Stimulated activated CD4-positive, alpha-beta T cell treated with anti-CD3 and anti-CD28 coated beads, Interleukin-15, amount 100 ng/mL, for 1 hour (primary cell): ENCODE measurements at places on chromosomes 12 and 14.

DNA sequence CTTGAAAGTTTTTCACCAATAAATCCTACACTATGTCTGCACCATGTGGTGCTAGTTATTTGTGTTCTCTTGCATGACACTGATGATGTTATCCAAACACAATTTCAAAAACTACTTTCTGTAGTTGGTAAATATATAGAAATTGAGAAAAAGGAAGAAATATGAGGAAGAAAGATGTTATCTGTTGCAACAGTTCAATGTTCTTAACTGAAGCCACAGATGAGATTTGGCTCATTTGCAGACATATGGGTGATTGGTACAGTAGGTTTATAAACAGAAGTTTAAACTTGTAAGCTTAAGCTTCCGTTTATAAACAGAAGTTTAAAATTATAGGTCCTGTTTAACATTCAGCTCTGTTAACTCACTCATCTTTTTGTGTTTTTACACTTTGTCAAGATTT is at the start of gene CLEC12A:
CLEC12A (plus strand) TSS at position 229 of the 400 bp plus-strand sequence. CDS start 188 bp downstream, outside the sequence.
- no peak for DNase-seq

- no peak for DNase-seq
Measured at GRCh38 chr14:24362241-24362960, 5.6 kb upstream of the NFATC4 start.

- DNase-seq = no peak
Measured at GRCh38 chr14:95993768-95994592, 45.2 kb upstream of the C14orf132 start.

DNA sequence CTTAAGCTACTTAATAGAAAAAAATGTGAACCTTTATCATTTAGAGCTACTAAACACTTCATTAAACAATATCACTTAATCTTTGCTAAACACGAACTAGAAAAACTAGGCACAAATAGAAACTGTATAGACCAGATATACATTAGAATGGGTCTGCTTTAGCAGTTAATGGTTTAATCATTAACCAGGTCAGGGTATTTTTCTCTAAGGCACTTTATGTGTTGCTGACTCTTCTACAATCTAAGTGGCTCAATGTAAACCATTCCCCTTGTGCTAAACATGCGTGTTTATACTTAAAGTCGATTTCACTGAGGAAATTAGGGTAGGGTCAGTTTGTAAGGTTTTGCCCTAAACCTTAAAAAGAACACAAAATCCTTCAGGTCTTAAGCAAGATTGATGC is 29.7 kb downstream of the TMCC3 start:
- DNase-seq = no peak

DNA sequence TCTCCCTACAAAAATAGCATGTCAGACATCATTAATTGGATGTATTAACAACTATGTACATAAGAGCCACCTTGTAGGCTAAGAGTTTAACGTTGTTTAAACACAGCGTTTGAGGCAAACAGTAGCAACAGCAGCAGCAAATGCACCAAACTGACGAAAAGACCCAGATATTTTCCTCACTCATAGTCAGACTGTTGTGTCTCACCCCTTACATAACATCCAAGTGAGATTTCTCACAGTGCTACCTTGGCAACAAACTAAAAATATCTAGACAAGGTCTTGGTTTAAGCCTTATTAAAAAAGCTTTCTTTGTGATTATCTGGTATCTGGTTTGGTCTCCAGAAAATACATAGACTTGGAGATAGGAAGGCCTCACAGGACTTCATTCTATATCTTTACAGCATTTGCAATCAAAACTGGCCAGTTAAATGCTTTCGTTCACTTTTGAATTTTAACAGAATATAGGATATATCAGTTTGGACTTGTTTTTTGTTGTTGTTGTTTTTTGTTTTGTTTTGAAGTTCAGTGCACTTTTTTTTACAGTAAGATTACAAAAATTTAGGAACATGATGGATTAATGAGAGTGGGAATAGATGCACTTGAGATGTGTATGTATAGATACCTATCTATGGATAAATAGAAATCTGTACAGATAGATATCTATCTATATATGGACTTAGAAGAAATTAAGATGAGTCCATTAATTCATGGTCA is 4.1 kb downstream of the BHLHE41 start:
- no peak for DNase-seq

DNA sequence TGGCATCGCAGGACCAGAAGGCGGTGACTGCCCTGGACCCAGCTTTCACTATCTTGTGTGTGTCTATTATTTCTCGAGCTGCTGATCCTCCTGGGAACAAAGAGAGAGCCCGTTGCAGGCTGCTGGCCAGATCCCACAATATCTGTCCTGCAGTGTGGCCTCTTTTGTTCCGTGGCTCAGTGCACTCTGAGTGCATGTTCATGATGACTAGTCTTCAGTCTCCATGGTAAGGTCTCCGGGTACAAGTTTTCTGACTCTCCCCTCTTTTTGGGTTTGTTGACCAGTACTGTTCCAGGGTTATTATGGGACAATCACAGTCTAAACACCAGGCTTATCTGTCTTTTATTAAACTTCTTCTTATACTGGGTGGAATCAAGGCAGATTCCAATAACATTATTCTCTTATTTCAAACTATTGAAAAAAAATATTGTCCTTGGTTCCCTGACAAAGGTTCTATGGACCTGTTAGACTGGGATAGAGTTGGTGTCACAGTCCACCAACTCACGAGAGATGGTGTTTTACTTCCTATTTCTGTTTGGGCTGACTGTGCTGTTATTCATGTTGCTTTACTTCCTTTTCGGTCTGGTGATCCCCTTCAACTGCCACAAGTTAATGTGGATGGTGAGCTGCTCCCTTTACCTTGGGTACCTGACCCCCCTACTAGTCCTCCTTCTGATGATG is 192.9 kb upstream of the ALG10B start:
- DNase-seq = no peak

- no peak for DNase-seq
Measured at GRCh38 chr12:77160931-77161330, 95.6 kb upstream of the E2F7 start.

- no peak for DNase-seq
Measured at GRCh38 chr14:73784181-73784987, 67.2 kb upstream of the PTGR2 start.

- no peak for DNase-seq
Measured at GRCh38 chr12:77133566-77133965, 68.2 kb upstream of the E2F7 start.

DNA sequence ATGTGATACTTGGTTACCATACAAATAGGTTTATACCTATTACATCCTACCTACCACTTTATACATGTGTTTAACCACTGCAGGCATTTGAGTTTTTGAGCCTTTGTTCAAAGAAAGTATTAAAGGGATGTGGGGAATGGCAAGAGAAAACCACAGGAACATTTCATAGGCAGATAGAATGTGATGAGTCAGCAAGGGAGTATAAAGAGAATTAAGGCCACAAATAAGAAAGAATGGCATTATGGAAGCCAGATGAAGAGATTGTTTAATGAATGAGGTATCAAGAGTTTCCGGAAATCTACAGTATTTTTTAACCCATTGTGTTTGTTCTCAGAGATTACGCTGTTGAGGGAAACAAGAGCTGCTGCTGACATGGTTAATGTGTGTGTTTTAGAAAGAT is 66.9 kb downstream of the METTL25 start:
- DNase-seq = no peak

GRCh38 chr12:109777544-109777943 is 55.7 kb downstream of the TRPV4 start:
- no peak for DNase-seq

GRCh38 chr14:100895411-100895810 is 8.1 kb downstream of the RTL1 start:
- DNase-seq = no peak

- no peak for DNase-seq
Measured at GRCh38 chr14:33933386-33933933, 17.4 kb downstream of the EGLN3 start.

DNA sequence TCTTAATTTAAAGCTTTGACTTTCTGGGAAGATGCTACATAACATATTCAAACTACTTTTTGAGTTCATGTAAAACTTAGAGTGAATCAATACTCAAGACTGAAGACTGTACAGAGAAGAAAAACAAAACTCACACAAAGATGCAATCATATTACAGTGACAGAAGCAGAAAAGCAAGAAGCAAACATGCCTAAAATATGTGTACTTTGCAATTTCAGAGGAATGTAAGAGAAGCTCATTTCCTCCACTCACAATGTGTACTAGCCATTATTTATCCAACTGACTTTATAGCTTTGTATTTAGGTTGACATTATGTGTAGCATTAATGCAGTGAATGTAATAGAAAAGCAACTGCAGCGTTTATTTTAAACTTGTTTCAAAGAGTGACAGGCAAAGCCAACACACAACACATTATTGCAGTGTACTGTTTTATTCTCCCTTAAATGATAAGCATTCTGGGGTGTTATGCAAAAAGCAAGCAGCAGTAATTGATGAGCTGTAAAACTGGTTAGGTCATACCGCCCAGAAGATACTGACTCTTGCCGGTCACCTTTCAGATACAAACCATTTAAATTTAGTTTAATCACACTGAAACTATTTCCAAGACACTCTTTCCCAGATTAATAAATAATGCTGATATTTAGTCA is 88.2 kb upstream of the PAWR start:
- no peak for DNase-seq

DNA sequence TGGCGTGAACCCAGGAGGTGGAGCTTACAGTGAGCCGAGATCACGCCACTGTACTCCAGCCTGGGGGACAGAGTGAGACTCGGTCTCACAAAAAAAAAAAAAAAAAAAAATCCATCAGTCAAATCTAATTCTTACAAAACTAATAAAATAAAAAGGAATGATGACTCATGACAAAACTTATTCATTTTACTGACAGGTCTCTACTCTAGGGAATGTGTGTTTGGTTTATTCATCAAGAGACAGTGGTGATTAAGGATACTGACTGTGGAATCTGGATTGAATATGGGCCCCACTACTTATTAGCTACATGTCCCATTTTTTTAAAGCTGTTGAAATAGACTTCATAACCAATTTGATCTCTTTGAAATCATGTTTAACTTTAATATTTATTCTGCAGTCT is 29.3 kb upstream of the GAS2L3 start:
- DNase-seq = no peak

GRCh38 chr12:64064240-64064639 is 157.9 kb downstream of the KICS2 start:
- DNase-seq = no peak

DNA sequence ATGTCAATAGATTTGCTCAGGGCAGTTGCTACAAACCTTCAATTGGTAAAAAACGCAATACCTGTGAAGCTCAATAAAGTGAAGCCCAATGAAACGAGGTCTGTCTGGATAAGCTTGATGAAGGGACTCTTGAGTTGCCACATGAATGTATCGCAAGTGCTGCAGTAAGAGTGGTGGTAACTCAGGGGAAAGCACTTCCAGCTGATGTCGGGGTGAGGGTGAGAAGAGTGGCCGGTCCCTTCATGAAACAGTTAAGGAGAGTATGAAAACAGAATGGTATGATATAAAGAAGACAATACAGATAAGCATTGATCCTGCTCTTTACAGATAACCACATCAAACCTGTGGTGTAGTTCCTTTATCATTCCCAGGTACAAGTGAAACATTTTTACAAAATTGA is 83.4 kb upstream of the EVL start:
- DNase-seq = no peak

GRCh38 chr14:66662374-66662773 is 154.4 kb downstream of the GPHN start:
- no peak for DNase-seq
